ENCODE measurements at places on chromosomes 6 and 20.
A peak's percentile ranks its signal among the peaks of the same experiment; 100 is the strongest.

DNA sequence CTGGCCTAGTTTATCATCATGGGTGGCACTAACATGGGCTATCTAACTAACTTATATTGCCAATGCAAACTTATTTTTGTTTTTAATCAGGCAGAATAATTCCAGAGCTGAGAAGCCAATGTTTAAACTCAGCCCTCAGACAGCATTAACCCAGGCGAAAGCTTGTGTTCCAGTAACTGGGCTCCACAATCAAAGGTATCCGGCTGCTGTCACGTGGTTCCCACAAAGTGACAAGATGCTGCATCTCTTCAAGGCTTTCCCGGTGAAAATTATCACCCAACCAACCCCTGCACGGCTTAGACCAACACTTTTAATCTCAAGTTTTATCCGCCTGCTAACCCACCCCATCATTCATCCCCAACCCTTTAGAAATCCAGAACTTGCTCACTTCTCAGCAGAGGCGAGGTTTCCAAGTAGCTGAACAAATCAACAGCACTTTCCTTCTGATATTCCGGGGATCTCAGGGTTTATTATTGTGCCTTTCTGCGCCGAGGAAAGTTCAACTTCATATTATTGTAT lies 885 bp downstream of the MTCL3 start:
- DNase-seq: peak; percentile 58

GRCh38 chr20:59183751-59184150 lies 20.1 kb downstream of the ZNF831 start:
- DNase-seq: no peak

DNA sequence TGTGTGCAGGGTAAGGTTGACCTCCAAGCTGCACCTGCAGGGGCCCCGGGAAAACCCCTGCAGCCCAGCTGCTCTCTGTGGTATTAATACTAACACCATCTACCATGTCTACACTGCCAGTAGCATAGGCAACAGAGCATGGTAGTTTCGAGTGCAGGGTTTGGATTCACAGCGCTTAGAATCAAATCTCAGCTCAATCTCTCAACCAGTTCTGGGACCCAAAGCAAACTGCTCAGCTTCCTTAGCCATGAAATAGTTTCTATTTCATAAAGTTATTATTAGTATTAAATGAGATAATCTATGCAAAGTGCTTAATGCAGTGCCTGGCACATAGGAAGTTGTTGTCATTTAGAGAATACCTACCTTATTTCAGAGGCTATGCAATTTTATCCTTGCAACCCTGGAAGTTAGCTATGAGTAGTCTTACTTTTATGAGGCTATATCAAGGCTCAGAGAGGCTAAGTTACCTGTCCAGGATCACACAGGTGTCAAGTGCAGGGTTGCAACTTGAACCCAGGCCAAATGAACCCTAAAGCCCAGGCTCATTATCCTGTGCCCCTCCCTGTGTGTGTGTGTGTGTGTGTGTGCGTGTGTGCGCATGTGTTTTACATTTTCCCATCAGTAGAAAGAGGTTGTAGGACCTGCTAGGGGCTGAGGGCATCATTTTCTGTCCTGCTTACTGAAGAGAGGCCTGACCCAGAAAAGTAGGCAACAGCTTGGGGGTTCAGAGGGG lies 27.6 kb upstream of the MRPS18A start:
- no peak for DNase-seq

DNA sequence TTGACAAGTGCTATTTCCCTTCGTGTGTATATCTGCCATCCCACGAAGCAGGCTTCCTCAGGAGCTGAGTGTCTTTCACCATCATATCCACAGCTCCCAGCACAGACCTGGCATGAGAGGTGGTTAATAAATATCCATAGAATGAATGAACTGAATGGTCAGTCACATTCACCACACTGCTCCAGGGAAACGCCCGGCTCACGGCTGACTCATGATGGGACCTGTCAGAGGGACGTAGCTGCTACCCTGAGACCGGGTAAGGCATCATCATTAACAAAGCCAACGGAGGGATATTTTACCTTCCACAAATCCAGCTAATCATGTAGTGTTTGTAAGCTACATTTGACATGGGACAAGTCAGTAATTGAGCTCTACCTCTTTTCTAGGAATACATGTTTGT lies 12.5 kb downstream of the AGPAT4 start:
- no peak for DNase-seq

DNA sequence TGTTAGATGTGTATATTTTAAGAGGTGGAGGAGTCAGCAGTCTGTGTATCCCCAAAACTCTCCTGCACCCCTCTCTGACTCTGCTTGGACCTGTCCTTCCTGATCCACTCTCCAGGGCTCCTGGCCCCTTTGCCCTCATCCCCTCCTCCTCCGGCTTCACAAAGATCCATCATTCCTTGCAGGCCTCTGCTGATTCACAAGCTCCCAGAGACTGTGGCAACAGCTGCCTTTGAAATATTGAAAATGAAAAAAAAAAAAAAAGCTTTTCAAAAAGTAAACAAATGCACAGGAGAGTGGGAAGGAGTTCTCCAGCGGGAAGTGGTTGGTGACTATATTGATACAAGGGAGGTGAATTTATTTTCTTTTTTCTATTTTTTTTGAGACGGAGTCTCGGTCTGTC lies 330.2 kb upstream of the SULF2 start:
- DNase-seq: no peak

DNA sequence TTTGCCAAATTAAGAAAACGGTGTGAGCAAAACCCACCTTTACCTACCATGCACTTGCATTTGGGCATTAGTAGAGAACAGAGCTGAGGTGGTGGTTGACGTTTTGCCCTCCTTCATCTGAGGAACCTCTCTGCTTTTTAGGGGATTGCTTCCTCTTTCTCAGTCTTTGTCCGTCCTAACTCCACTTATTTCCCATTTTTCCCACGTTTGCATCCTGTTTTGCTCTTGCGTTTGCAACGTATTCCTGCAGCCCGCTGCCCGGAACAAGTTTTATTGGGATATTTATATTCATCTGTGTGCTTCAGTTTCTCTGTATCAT lies 374 bp upstream of the SERINC1 start:
- no peak for DNase-seq
